ENCODE measurements at places on chromosomes 7 and 10.

DNA sequence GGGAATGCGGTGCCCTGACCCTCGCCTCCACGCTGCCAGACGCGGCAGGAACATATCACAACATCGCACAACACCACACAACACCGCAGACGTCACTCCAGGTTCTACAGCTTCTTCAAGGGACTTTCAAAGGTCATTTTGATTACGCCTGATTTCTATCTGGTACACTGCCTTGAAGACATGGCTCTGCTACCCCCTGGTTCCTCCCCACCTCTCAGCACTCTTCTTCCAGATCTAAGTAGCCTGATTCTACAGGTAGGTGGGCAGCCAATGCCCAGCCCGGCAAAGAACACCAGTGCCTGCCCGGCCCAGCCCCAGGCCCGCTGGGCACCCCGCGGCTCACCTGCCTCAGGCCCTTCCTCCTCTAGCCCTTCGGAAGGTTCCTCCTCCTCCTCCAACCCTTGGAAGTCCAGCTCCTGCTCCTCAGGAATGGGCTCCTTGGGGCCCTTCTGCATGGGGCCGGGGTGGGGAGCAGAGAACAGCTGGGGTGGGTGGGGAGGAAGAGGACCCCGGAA is 8.4 kb downstream of the GIGYF1 start:
- no peak for DNase-seq

DNA sequence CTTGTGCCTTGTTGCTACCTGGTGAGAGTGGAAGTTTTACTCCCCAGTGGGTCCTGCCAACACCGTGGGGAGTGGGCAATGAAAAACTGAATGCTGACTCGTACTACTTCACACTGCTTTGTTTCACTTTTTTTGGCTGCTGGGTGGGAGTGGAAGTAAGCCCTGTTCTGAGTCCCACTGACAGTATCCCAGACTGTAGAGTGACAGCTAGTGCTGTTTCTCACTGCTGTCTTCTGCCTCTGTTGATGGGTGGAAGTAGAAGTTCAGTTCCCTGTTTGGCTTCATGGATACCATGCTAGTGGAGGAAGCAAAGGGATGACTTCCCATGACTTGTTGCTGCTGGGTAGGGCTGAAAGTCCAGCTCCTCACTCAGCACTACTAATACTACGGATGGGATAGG is 98.4 kb downstream of the STK31 start:
- DNase-seq: no peak

DNA sequence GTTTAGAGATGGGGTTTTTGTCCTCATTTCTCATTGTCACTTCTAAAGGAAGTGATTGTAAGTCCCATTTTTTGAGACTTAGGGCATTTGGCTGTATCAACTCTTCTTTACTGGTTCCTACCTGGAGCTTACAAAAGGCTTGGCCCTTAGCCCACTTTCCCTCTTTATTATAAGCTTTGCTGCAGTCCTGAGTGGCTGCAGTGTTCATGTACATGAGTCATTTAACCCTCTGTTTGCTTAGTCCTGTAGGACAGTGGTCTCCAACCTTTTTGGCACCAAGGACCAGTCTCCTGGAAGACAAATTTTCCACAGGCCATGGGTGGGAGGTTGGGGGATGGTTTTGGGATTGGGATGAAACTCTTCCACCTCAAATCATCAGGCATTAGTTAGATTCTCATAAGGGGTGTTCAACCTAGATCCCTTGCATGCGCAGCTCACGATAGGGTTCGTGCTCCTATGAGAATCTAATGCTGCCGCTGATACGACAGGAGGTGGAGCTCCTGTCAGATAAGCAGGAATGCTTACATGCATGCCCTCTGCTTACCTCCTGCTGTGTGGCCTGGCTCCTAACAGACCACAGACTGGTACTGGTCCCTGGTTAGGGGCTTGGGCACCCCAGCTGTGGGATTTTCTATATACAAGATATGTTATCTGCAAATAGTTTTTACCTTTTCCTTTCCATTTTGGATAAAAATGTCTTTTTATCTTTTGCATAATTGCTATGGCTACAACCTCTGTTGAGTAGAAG is 99.7 kb downstream of the CCSER2 start:
- no peak for DNase-seq

GRCh38 chr10:128091636-128092210 is 34.5 kb downstream of the MKI67 start:
- DNase-seq: no peak

GRCh38 chr7:158955146-158955870 is 99.0 kb downstream of the DYNC2I1 start:
- no peak for DNase-seq

GRCh38 chr10:45224219-45224841 is 91.1 kb downstream of the OR13A1 start:
- no peak for DNase-seq

DNA sequence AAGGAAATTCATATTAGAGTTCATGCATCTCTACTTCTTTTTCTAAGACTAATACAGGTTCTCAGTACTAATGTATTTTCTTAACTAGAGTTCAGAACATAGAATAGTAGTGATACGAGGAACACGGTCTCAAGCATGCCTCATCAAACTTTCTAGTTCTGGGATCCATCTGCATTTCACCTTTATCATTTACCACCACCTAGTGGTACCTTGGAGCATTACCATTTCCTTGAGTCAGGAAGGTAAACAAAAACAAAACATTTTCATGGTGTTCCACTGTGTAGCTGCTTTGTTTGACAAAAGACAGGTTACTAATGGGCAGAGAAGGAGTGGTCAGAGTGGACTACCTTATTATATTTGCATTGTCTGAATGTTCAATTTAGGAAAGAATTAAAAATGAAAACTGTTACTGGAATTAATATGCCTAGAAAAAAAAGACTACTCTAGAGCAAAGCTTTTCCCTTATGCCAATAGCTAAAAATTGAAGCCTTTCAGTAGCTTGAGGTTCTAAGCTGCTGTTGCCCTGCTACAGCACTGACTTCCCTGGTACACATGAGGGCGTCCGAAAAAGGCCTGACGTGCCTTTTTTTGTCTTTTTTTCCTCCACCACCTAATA is 44.5 kb downstream of the STARD3NL start:
- no peak for DNase-seq

DNA sequence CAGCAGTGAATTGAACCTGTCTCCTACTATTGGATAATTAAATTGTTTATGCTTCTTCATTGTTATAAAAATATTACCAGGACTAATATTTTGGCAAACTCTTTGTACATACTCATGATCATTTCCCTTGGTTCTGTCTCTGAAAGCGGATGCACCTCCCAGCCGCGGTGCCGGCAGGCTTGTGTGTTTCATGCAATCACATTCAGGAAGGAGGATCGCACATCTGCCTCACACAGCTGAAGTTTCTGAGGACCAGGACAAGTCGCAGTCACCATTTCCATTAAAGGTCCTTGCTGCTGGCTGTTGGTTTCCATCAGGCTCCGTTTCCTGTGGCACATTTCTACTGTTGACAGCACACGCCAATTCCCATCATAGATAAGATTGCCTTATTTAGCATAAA is 117.8 kb upstream of the SHH start:
- DNase-seq: no peak

GRCh38 chr7:96273716-96274115 is 48.2 kb downstream of the SLC25A13 start:
- no peak for DNase-seq

GRCh38 chr10:35827783-35828182 is 185.7 kb upstream of the FZD8 start:
- DNase-seq: no peak

DNA sequence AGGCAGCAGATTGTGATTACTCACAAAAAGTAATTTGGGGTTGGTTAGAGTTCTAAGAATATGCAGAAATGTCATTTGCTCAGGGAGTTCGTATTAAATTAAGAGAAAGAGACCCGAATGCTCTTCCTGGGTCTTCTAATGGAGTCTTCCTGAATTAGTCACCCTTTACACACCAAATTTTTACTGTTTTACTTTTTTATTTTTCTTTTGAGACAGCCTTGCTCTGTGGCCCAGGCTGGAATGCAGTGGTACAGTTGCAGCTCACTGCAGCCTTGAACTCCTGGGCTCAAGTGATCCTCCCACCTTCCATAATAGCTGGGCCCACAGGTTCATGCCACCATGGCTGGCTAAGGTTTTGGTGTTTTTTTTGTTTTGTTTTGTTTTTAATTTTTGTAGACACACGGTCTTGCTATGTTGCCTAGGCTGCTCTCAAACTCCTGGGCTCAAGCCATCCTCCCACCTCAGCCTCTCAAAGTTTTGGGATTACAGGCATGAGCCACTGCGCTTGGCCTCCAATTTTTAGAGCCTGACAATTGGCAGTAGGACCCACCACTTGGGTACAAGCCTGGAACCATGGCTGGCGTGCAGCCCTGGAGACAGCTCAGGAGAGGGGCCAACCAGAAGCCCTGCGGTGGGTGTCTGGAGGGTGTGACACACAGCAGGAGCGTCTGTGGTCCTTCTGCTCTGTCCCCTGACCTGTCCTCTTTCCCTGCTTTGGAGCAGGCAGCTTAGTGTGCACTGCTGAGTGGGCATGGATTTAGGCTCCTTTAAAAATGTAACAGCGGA is 16.4 kb upstream of the BHLHA15 start:
- DNase-seq: no peak

DNA sequence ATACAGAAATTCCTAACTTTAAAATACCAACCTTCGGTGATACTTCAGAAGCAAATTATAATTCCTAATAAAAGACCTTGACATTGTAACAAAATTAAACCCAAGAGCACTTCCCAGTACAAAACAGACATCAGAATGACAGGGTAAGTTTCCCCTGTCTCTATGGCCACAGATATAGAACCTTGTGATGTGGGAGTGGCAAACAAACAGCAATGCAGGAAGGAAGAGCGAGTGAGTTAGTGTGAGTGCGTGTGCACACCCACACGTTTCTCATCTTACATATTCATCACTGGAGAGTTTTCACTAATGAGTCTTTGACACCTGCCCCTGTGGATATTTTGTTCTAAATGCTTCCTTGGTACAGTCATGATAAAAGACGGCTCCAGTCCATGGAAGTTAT is 72.2 kb downstream of the VWC2 start:
- DNase-seq: no peak

DNA sequence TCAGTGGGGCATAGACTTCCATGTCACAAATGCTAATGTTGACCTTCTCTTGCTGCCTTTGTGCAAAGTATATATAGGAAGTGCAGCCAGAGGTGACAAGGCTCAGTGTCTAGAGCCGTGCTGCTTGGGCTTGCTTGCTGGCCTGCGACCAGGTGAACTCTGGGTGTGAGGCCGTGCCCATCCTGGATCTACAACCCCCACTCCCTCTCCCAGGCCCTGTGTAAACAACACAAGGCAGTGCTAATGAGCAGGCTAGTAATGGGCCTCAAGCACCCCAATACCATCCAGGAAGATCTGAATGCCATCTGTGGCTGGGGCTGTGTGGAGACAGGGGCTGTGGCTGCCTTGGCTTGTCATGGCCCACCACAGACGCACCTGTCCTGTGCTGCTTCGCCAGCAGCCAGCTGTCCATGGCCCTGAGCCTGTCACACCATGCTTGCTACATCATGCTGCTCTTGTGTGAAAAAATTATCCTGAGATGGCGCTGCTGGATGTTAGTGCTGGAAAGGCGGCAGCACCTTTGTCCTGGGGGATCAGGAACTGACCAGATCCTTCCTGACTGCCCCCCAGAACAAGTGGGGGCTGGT is 107.6 kb upstream of the ZNF92 start:
- DNase-seq: no peak

- DNase-seq: no peak
Measured at GRCh38 chr7:33869176-33869575, 36.2 kb upstream of the BMPER start.

DNA sequence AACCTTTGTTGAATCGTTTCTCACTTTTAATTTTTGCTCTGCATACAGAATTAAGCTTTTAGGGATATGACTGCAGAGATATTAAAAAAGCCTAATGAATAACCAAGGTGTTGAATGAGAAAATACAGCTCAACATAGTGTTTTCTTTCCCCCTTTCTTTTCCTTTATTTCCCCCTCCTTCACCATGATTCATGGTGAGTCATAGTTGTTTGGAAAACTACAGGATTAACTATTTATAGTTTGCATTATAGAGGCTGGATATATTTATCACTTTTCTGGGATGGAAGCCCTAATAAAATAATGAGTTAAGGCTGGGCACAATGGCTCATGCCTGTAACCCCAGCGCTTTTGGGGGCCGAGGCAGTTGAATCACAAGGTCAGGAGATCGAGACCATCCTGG is 115.0 kb downstream of the DNAJB9 start:
- no peak for DNase-seq

DNA sequence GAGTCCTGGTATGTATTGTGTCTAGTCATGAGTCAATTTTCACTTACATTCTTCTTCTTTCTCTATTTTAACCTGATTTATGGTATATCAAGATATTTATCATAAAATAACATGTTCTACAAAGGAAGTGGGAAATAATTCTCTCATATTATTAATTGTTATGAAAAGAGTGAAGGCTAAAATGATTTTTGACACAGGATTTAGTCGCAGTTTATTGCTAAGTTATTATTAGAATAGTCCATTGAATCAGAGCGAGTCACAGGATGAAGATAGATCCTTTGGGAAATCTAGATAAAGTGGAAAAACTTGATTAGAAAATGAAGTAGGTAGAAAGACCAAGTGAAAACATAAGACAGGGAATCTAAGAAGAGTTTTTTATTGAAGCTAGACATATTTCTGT is 184.3 kb upstream of the DGKB start:
- DNase-seq: no peak

DNA sequence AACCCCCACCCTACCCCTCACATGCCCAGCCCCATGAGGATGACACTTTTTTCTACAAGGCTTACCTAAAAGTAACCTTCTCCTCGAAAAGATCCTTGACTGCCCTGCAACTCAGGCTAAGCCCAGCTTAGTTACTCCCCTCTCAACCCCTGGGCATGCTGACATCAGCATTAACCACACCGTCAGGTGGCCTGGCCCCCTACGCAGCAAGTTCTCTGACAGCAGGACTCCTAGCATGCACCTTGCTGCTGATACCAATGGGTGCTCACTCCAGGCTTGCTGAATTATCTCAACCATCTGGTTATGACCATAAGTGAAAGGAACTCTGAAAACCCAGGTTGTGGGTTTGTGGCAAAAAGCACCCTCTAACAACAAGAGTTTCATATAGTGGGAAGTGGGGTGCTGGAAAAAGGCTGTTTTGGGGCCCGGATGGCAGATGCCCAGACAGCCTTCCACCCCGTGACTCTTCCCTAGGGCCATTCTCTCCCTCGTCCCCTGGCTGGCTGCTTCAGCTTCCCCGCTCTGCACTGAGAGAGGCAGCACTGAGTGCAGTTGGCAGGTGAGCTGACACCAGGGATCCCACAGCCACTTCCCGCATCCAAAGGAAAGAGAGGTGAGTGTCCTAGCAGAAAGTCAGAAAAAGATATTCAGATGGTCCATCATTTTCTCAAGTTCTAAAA is 518.9 kb downstream of the KCNMA1 start:
- no peak for DNase-seq
